PC-9 (cell line): ENCODE measurements at places on chromosomes 12 and 14. TPM values are rescaled to one million over a fixed set of nuclear protein-coding genes. Genes with fewer than 3 reads are reported as not detected.

Gene EMP1
- total RNA-seq, result 542 and 909 TPM in 2 replicates

Gene E2F7
- 9.8 and 14.6 TPM in 2 replicates for total RNA-seq

Gene VSIG10
- total RNA-seq, result 45.7 and 49.1 TPM in 2 replicates

Gene AP1G2
- 128 and 160 TPM in 2 replicates for total RNA-seq

Gene CRIP1
- total RNA-seq, result 296 and 374 TPM in 2 replicates

Gene PMEL
- 8.7 and 12.6 TPM in 2 replicates for total RNA-seq

Gene WASHC3
- total RNA-seq, result 20.9 and 29.7 TPM in 2 replicates

Gene BDKRB1
- total RNA-seq, result not detected in 2 replicates

Gene ALDH6A1
- 53.1 and 54.5 TPM in 2 replicates for total RNA-seq

Gene KRT3
- 0.24 and 0.73 TPM in 2 replicates for total RNA-seq

Gene SIX6
- not detected in 2 replicates for total RNA-seq

Gene FLRT2
- total RNA-seq, result 2.1 and 2.2 TPM in 2 replicates

Gene TBX3
- not detected in 2 replicates for total RNA-seq

Gene LMNTD1
- total RNA-seq, result not detected in 2 replicates

Gene EEA1
- total RNA-seq, result 10.1 and 15.7 TPM in 2 replicates

Gene ANO2
- total RNA-seq, result not detected in 2 replicates

Gene SLC38A1
- total RNA-seq, result 77.7 and 131 TPM in 2 replicates

Gene SPTB
- 0.50 and 1.5 TPM in 2 replicates for total RNA-seq

Gene IGF1
- total RNA-seq, result not detected in 2 replicates

Gene RAD9B
- 1.6 and 2.3 TPM in 2 replicates for total RNA-seq

Gene KRT5
- 89.7 and 134 TPM in 2 replicates for total RNA-seq

Gene NOXRED1
- 2.0 and 2.1 TPM in 2 replicates for total RNA-seq

Gene RNASE3
- not detected in 2 replicates for total RNA-seq

Gene METTL1
- total RNA-seq, result 15.8 and 17.9 TPM in 2 replicates

Gene MMP19
- total RNA-seq, result 0.60 and 0.83 TPM in 2 replicates

Gene OASL
- total RNA-seq, result 1.7 and 2.7 TPM in 2 replicates

Gene TDRD9
- total RNA-seq, result 0.15 TPM in 1 of 2 replicates, not detected in the other

Gene IFNG-AS1
- not detected in 2 replicates for total RNA-seq

Gene SLCO1A2
- 0.45 and 0.63 TPM in 2 replicates for total RNA-seq

Gene RNASE1
- 32.2 and 47.4 TPM in 2 replicates for total RNA-seq

Gene GPR68
- not detected in 2 replicates for total RNA-seq

Gene SPX
- total RNA-seq, result 0.39 TPM in 1 of 2 replicates, not detected in the other

Gene PPFIA2
- total RNA-seq, result not detected in 2 replicates

Gene DYRK2
- 42.9 and 55.6 TPM in 2 replicates for total RNA-seq

Gene C12orf50
- total RNA-seq, result not detected in 2 replicates

Gene ST8SIA1
- 2.4 and 3.1 TPM in 2 replicates for total RNA-seq
